Thoracic aorta endothelial cell (primary cell): ENCODE measurements at places on chromosomes 16 and 17. TPM values are rescaled to one million over a fixed set of nuclear protein-coding genes. Genes with fewer than 3 reads are reported as not detected.

The TEKT5 gene
- total RNA-seq = not detected in 2 replicates

The LITAFD gene
- total RNA-seq = not detected in 2 replicates

The KIF18B gene
- 12.0 and 22.3 TPM in 2 replicates for total RNA-seq

The CDH11 gene
- 59.3 and 151 TPM in 2 replicates for total RNA-seq

The GLTPD2 gene
- not detected in 2 replicates for total RNA-seq
